ENCODE measurements at places on chromosomes 12 and 14.

DNA sequence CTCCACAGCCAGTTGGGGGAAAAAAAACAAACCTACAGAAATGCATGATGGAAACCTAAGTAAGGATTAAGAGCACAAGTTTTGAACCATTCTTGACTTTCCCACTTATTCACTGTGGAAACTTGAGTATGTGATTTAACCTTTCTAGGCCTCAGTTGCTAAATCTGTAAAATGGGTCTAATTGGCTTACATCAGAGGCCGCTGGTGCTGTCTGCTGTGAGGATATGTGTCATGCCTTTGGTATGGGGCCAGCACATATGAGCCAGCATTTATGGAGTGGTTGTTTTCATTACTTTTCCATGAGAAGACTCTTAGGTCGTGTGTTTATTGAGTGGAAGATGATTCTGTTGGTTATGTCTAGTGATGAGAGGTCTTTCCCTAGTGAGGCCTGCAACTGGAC lies 102.4 kb downstream of the ESR2 start:
- DNase-seq = peak; percentile 63

GRCh38 chr14:58807191-58807590 lies 169.4 kb downstream of the DACT1 start:
- peak; percentile 46 for DNase-seq

DNA sequence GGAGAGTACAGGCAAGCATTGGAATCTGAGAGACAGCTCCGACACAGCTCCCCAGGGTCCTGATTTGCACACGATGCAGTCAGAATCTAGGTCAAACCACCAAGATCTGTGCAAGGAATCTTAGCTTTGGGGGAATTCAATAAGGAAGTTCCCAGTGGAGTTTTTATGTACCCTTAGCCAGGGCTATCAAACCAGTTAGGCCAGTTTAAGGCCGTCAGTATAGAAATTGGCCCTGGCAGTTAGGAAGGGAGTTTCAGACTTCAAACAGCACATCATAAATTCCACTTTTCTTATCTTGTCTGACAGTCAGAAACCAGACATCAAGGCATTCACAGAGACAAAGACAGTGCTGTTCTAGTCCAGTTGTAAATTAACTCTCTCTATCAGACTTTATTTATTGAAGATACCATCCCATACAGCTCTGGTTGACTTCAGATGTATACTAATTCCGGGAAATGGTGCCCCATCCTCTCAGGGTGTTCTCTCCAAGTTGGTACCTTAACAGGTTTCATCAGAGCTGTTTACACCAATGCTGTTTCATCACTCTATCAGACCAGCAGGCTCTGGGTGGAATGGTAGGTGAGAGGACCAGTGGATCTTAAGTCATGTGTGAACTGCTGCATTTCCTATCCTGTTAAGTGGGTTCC lies 157.5 kb upstream of the ATF7IP start:
- DNase-seq = no peak

GRCh38 chr14:101482066-101482465 lies 79.2 kb upstream of the DIO3 start:
- DNase-seq = peak; percentile 3

DNA sequence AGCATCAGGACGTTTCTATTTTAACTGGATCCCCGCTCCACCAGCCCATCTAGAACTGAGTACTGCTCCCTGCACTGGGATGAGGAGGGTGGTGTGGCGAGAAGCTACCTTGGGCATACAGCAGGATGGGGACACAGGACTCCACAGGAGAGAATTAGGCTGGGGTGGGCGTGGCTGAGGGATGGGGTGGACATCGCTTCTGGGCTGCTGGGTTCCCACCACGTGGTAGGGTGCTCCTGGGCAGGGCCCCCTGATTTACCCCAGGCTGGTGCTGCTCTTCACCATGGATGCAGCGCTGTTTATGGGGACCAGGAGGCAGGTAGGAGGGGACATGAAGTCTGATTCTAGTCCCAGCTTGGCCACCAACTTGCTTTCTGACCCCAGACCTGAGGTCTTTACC lies 41.9 kb downstream of the VDR start:
- no peak for DNase-seq

- no peak for DNase-seq
Measured at GRCh38 chr14:90727082-90727481, 89.1 kb downstream of the TTC7B start.

GRCh38 chr14:79544698-79545070 lies 666.6 kb downstream of the DIO2 start:
- no peak for DNase-seq

GRCh38 chr12:93773122-93773871 lies 96.1 kb downstream of the CRADD start:
- no peak for DNase-seq

GRCh38 chr12:86613311-86613710 lies 357.1 kb upstream of the MGAT4C start:
- DNase-seq = no peak

GRCh38 chr12:12449533-12450025 lies 92.7 kb downstream of the BORCS5 start:
- no peak for DNase-seq

DNA sequence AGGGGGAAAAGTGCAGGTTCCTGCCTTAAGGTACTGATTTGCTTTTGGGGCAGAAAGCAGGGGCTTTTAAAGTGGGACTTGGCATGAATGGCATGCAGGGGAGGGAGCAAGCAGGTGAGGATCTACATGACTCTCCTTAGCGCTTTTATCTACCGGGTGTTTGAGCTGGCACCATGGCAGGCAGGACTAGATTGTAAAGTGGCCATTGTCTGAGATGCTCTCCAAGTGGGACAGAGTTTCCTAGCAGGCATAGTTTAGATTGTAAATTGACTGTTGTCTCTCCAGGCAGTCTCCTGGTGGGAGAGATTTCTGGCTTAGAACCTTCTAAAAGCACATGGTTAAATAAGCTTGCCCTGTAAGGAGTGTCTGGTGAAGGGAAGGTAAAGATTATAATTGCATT lies 5.3 kb upstream of the DICER1 start:
- DNase-seq = no peak

GRCh38 chr12:117622087-117622486 lies 260.7 kb upstream of the NOS1 start:
- DNase-seq = no peak

DNA sequence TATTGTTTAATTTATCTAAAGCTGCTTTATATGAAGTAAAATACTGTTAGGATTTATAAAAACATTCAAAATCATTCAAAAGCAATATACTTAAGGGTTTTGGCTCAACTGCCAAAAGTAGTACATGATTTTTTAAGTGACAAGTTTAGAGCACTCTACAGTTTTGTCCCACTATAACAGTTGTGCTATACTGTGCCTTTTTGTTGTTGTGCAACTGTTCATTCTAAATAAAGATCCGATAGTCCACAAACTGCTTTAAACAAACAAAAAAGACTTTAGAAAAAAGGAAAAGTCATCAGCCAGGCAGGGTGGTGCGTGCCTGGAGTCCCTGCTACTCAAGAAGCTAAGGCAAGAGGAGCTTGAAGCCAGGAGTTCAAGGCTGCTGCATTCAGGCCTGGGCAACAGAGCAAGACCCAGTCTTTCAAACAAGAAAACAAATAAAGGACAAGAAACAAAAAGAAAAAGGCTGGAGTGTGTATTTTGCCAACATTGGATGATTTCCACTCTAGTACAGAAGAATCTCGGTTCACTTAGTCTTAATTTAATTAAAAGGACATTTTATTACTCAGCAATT lies 7.3 kb downstream of the C2CD5 start:
- no peak for DNase-seq

All from SJSA1 (cell line).